Fibroblast of upper back skin (primary cell): ENCODE measurements at places on chromosomes 16 and 17.

DNA sequence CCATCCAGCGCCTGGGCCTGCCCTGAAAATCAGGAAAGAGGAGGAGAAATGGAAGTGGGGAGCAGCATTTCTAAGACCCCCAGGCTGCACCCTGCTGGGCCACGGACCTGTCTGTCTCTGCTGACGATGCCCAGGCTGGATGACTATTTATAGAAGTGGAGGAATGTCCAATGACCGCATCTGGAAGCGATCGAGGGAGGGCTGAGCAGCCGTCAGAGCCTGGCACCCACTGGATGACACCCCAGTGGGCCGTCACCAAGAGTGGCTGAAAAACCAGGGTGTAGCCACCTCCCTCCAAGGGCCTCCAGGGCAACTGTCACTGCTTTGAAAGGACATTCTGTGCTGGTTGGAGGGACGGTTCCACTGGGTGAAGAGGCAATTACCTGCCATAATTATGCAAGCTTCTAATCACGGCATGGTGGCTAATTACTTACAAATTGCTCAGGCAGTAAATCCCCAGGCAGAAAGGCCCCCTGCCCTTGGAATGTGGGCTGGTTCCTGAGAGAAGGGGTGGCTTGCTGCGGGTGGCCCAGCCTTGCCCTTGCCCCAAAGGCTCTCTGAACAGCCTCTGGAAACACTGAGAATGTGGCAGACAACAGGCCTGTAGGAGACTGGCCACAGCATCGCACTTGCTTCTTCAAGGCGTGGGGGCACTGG is 332.1 kb downstream of the C16orf95 start:
- peak; percentile 31 for DNase-seq

GRCh38 chr17:13409455-13409854 is 192.3 kb downstream of the HS3ST3A1 start:
- no peak for DNase-seq

- DNase-seq = peak; percentile 23
Measured at GRCh38 chr17:70775679-70776078, 606.3 kb downstream of the KCNJ2 start.

GRCh38 chr17:43608313-43608712 is 53.4 kb downstream of the MEOX1 start:
- no peak for DNase-seq

- no peak for DNase-seq
Measured at GRCh38 chr17:36632916-36633771, 31.8 kb downstream of the MRM1 start.

- no peak for DNase-seq
Measured at GRCh38 chr16:68711421-68712139, 25.5 kb upstream of the CDH1 start.

DNA sequence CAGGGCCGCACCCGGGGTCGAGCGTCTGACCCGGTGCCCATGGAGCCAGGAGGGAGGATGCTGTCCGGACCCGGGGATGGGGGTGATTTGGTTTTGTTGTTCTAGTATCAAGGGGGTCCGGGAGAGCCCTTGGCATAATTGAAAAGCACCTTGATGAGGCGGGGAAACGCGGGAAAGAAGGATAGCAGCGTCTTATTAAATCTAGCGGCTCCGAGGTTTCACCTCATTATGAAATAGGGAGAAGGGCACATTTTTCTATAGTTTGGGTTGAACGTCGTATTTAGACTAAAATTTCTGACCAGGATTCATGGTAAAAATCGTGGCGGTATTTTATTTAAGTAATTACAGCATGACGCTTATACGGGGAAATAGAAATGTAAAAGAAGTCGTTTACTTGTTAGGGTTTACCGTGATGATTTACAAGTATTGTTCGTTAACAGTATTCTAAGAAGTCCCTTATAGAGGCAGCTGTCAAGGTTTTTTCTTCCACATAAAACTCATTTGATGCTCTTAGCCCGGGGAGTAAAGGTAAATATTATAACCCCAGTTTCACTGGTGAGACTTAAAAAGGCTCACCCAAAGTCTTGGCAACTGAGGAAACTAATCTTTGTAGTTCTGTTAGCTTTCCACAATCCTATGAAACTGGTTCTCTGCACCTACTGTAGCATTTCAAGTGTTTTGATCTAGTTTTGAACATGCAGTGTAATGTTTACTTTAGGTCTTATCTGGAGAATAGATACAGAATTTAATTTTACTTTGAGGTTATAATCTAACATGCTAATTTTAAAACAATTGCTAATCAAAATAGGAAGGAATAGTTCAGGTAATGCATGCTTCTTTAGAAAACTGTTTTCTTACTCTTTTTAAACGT is 756 bp downstream of the LUC7L3 start:
- no peak for DNase-seq

GRCh38 chr16:24463196-24463945 is 76.0 kb upstream of the RBBP6 start:
- DNase-seq = no peak

DNA sequence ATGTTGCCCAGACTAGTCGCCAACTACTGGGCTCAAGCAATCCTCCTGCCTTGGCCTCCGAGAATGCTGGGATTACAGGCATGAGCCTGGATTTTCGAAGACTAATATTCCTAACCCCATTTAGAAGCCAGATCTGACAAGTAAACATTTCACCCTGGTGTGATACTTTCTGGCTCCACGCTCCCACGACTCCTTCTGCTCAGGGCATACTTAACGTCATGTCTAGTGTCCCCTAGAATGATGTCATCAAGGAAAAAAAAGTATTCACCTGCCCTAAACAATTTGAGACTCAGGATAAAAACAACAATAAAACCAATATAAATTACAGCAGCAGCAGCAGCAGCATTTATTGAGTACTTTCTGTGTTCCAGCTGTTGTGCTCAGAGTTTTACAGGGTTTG is 13.2 kb downstream of the ITGB3 start:
- no peak for DNase-seq

DNA sequence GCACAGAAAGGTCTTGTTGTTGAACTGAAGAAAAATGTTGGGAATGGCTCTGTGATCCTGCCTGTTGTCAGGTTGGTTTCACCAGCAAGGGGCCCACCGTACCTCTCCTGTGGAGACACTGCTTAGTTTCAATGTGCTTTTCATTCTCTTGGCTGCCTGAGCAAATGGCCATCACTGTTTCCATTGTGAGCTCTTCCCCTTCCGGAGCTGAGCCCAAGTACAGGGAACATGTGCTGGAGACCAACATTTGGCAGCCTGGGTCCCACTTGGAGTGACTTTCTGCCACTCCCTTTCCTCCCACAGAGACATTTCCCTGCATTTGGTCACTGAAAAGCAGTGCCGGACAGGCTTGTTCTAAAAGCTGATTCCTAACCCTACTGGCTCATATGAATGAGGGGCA is 23.1 kb downstream of the GABARAPL2 start:
- no peak for DNase-seq

DNA sequence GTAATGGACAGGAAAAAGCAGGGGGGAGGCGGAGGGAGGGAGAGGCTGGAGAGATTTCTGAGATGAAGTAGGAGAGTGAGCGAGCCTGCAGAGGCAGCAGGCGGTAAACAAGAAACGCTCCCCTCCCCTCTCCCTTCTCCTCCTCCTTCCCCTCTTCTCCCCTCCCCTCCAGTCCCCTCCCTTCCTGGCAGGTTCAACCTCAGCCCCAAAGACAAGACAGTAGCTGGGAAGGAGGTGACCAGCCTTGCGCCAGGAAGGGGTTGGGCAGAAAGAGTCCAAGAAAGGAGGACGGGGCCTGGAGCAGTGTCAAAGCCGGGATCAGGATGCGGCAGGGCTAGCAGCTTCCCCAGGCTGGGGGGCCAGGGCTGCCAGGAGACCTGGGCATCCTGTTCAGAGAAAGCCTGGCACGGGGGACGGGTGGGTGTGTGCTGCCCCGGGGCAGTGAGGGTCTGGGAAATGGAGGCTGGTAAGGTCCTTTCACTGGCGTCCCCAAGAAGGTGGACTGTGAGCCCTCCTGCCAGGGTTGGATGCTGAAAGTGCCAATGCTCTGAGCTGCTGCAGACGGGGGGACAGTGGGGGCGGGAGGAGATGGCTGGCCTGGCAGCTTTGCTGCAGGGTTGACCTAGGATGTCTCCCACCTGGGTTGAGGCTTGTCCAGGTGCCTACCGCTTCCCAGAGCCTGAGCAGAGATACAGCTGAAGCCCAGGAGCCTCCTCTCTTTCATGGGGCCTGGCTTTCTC is 261.6 kb upstream of the TNRC6C start:
- DNase-seq = no peak

DNA sequence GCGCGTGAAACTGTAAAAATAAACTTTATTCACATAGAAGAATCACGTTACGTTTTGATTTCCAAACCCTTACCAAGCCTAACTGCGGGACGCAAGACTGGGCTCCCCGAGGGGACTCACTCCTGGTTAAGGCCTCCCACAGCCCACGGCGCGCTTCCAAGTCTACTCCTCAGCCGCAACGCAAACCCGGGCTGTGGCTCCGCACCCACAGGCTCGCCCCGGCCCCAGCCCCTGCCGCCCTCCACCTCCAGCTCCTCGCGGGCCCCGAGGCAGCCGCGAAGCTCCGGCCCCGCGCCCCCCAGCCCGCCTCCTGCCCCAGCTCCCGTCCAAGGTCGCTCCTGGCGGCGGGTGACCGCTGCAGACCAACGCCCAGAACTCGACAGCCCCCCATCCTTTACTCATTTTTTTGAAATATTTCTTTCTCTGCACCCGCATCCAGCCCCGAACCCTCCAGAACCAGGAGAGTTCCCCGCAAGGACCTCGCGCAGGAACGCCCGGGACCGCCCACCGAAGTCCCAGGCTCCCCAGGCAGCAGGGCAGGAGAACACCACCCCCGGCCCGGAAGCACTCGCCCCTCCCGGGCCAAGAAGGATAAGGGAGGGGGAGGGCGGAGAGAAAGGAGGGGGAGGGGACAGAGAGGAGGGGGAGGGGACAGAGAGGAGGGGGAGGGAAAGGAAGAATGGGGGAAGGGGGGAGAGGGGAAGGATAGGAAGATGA is 912 bp downstream of the USP22 start:
- DNase-seq = peak; percentile 80

DNA sequence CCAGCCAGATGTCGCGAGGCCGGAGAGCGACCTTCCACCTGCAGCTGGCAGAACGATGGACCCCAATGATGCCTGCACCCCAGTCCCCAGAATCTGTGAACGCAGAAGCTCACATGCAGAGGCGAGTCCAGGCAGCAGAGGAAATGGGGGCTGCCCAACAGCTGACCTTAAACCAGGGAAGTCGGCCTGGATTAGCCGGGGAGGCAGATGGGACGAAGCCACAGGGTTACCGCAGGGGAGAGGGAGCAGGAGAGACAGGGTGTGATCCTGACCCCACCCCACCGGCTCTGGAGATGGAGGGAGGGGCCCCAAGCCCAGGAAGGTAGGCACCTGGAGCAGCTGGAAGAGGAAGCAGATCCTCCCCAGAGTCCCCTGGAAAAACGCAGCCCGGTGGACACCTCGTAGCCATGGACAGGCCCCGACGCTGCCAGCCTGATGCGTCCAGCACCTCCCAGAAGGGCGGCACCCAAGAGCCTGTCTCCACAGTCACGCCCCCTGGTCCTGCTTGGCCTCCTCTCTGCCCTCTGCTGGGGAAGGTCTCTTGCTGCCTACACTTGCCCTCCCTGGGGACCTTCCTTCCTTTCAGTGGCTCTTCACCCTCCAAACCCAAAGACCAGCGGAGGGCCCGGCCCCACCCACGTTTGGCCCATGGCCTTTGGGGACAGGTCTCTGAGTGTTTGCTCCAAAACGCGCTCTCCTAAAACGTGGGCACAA is 37.3 kb downstream of the PIEZO1 start:
- DNase-seq = no peak

- no peak for DNase-seq
Measured at GRCh38 chr17:18382441-18383078, 5.0 kb downstream of the EVPLL start.

DNA sequence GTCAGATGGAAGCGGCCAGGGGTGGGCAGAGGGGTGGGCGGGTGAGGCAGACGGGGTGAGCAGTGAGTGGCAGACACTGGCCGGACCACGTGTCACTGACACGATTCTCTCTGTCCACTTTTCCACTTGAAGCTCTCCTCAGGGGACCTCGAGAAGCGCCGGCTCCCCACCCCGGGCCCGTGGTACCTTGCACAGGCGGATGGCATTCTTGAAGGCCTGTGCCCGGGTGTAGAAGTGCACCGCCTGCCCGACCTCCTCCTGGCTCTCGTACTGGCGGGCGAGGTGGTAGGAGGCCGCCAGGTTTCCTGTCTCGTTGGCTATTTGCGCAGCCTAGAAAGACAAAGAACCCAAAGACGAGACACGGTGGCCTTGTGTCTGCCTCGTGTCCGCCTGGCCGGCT is 9.1 kb upstream of the TMEM204 start:
- no peak for DNase-seq

DNA sequence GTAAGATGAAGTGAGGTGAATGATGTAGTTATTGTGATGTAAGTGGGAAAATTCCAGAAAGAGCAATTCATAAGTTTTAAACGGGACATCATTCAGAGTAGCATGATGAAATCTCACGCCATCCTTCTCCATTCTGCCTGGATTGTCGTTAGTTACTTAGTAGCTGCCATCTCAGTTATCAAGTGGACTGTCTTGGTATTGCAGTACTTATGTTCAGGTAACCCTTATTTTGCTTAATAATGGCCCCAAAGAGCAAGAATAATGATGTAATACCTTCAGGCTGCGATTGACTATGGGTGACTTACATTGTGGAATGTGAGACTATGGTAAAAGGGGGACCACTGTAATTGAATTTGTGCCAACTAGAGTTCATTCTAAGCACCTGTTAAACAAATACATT is 234.1 kb upstream of the TOM1L1 start:
- no peak for DNase-seq

GRCh38 chr17:42906772-42907446 is 6.3 kb downstream of the G6PC1 start:
- no peak for DNase-seq

DNA sequence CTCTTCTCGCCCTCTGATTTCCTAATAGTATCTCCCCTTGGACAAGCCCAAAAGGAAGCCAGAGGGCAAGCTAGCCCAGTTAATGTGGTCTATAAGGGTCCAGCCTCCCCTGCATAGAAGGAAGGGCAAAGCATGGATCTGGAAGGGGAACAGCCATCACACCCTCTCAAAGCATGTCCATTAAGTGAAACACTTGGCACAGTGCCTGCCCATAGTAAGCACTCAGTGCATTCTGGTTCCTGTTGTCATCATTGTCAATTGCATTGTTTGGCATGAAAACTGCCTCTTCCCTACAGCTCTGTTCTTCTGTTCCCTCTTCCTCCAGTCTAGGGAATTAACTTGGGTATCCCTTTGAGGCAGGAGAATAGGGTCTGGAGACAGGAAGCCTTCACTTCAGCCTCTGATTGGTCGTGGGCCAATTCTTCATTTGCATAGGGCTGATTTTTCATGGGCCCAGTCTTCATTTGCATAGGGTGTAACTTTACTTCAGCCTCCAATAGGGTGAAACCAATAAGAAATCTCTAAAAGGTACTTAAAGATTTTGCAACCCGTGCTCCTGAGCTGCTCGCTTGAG is 81.4 kb downstream of the C17orf67 start:
- peak; percentile 21 for DNase-seq
